ENCODE measurements at places on chromosomes 3 and 15.

- no peak for DNase-seq
Observed at GRCh38 chr3:166451997-166452396, 614.8 kb upstream of the BCHE start.

DNA sequence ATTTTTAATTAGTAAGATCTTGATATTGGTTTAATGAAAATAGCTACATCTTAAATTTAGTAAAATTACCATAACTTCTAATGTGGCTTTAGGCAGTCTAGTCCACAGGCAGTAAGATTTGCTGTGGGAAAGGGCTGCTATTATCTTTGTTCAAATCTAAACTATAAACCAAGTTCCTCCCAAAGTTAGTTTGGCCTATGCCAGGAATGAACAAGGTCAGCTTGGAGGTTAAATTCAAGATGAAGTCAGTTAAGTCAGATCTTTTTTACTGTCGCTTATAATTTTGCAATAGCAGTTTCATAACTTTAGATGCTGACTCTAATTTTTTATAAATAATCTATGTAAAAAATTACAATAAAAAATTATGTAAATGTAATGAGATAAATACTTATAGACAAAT lies 1016.9 kb upstream of the ALCAM start:
- DNase-seq: no peak

GRCh38 chr3:175865724-175866123 lies 1006.6 kb downstream of the NAALADL2 start:
- no peak for DNase-seq

- no peak for DNase-seq
Observed at GRCh38 chr15:62377736-62378480, 212.8 kb upstream of the C2CD4B start.

DNA sequence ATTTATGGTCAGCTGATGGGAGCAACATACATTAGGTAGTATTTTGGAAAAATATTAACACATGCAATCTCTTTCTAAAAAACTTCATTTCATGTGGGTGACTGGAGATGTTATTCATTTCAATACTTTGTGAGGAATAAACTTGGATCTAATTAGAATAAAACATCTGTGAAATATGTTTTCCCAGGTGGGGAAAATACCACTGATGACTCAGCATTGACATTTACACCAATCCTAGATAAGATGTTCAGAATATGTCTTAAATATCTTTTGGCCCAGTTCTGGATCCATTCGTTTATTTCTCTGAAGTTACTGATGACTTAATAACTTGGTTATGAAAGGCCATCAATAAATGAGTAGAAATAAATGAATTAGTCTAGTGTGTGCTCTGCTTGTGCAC lies 247.6 kb downstream of the CHST2 start:
- no peak for DNase-seq

GRCh38 chr3:94548581-94549316 lies 485.9 kb downstream of the NSUN3 start:
- no peak for DNase-seq

GRCh38 chr3:188750617-188751016 lies 421.2 kb upstream of the TPRG1 start:
- DNase-seq: no peak

GRCh38 chr3:83460052-83460451 lies 1498.7 kb upstream of the CADM2 start:
- no peak for DNase-seq

DNA sequence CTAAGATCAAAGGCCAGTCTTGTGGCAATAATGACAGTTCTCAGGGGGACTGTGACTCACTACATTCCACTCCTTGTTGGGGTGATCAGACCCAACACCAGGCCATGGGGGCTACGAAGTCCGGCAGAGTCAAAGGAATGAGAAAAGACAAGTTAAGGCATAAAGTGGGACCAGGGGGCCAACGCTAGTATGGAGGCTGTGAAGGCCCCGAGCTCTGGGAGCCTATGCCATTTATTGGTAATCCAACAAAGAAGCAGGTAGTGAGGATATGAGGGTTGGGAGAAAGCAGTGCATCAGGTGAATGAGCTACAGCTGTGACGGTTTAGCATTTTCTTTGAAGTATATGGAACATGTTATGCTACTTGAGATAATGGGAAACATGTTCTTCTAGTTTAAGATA lies 104.4 kb upstream of the C2CD4B start:
- DNase-seq: no peak

DNA sequence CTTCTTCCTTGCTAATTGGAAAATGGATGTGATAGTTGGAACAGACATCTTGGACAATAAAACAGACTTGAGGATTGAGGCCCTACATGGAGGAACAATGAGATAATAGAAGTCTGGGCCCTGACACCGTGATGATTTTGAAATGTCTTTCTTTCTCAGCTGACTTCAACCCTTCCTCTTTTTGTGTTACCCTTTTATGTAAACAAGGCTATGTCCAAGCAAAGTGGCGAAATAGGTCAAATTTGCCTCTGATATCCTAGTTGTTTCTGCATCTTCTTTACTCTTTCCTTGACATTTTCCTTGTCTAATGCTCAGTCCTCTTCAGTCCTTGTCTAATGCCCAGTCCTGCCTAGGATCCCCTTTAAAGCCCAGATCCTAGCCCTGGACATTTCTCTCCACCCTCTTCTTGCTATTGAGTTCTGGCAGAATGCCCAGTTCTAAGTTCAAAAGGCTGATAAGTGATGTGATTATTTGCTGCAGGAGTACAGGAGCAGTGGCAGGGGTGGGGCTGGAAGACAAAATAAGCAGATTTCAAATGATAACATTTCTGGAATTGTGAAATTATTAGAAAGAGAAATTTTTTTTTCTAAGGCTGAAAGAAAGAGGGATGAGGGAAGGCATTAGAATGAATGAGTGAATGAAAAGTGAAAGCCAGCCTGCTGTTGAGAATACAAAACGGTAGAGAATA lies 6.5 kb upstream of the VPS8 start:
- no peak for DNase-seq

- DNase-seq: no peak
Observed at GRCh38 chr3:131704098-131704497, 201.3 kb upstream of the MRPL3 start.

DNA sequence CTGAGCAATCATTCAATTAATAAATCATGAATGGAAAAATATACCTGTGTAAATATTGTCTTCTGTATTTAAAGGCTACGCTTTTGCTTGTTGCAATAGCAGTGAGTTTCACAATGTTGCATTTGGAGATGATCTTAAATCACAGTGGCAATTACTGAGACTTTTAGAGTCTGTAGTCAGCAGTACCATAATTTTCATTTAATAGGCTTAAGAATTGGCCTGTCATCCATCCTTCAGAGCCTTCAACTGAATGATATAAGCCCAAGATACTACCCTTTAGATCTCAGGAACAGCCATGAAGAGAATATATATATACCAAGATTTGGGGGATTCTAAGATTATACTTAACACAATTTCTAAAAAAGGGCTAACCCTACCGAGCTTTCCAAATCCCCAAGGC lies 458.1 kb downstream of the GBE1 start:
- DNase-seq: no peak

DNA sequence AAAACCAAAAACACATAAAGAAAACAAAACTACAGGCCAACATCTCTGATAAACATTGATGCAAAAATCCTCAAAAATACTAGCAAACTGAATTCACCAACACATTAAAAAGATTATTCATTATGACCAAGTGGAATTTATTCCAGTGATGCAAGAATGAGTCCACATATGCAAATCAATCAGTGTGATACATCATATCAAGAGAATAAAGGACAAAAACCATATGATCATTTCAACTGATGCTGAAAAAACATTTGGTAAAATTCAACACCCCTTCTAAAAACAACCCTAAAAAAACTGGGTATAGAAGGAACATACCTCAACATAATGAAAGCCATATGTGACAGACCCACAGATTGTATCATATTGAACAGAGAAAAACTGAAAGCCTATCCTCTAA lies 265.6 kb upstream of the DCBLD2 start:
- DNase-seq: no peak

DNA sequence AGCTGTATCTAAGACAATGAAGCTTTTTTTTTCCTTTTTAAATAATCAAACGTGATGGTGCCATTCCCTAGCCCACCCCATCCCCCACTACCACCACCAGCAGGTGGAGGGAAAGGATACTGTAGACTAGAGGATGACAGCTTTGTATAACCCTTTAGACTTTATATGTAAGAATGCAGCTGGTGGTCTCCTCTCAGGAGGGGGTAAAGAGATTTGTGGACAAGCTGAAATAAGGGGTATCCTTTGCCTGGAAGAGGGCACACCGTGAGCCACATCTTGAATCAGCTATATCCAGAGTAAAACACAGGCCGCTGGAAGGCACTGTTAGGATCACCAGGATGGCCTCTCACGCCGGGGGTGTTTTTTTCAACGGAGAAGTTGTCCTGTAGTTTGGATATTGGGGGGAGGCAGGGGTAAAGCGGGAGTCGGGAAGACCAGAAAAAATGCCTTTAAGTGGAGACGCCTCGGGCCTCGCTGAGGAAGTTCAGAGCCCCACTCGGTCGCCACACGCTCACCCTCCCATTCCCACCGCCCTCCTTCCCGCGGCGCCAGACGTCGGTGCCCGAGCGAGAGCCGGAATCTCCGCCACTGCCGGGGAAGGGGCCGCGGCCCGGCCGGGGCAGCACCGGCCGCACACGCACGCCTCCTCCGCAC lies 986 bp downstream of the KPNA4 start:
- DNase-seq: no peak

GRCh38 chr15:96487245-96487644 lies 156.7 kb downstream of the NR2F2 start:
- DNase-seq: no peak

GRCh38 chr3:102722317-102722716 lies 287.5 kb downstream of the ZPLD1 start:
- DNase-seq: no peak

DNA sequence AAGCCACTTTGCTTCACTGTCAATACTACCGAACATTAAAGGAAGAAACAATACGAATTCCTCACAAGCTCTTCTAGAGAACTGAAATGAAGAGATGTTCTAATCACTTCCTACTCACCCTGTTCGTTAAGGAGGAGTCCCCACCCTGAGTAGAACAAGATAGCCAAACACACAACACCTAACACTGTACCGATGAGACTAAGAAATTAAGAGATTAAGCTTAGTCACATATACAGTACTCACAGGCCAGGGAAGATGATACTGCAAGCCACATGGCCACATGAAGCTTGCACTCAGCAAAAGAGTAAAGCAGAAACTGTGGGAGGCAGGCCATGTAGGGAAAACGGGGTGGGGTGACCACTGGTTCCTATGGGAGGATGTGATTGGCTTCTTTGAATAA lies 48.0 kb downstream of the CGGBP1 start:
- DNase-seq: no peak

DNA sequence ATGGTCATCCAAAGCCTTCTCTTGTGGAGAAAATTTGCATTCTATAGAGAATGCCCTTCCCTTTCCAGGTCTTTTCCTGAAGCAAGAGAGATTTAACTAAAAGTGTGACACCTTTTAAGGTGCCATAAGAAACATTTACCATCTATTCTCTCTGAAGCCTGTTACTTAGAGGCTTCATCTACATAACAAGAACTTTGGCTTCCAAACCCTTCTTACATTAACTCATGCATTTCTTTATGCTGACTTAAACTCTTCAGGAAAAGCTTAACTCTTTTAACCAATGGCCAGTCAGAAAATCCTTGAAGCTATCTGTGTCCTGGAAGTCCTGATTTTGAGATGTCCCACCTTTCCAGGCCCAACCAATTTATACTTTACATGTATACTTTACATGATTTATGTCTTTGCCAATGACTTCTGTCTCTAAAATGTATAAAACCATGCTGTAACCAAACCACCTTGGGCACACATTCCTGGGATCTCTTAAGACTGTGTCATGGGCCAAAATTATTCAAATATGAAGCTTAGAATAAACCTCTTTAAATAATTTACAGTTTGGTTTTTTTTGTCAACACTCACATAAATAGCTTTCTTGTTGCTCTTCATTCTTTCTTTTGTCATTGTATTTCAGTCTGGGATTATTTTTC lies 472.6 kb upstream of the NECTIN3 start:
- DNase-seq: no peak

DNA sequence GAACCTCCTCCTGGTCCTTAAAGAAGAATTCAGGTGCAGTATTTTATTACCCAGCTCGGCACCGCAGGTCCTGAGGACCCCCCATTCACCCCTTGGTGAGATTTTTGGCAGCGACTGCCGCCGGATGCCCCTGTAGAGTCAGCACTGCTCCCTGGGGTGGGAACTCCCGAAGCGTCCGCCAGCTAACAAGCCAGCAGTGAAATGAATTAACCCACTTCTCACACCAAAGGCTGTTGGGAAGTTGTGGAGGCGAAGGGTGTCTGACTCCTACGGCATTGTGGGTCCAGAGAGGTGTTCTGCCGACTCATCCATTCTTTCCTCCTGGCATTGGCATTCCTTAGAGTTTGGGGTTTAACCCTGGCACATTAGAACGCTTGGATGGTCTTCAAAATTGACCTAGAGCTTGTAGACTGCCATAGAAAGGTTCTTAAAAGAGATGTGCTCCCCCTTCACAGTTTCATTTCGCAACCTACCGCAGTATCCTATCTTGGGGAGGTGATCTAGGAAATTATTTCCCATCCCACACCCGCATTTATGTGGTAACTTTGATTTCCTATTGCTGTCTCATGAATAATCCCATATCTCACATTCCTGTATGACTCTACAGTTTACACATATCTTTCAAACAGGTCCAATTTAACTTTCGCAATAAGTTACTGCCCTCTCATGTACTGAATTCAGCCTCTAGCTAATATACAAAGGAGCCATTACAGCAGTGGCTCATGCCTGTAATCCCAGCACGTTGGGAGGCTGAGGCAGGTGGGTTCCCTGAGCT lies 879 bp upstream of the EIF5A2 start:
- no peak for DNase-seq

DNA sequence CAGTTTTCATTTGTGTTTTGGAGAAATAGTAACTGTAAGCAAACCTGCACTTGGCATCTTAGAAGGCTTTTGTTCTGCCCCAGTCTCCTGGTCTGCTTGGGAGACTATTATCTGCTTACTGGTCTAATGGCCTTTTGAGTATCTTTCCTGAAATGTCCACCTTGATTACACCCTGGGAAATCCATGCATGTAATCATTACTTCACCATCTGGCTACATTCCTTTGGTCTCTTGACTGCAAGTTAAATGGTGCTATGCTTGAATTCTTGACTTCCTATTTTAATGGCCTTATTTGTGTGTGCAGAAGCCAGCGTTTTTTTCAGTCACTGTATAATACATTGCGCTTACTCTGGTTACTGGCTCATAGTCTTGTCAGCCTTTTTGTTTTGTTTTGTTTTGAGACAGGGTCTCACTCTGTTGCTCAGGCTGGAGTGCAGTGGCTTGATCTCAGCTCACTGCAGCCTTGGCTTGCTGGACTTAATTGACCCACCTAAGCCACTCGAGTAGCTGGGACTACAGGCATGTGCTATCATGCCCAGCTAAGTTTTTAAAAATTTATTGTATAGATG lies 30.0 kb downstream of the CHD2 start:
- no peak for DNase-seq

All from CD4-positive, alpha-beta T cell (primary cell).